ENCODE measurements at places on chromosomes 3 and 15.

DNA sequence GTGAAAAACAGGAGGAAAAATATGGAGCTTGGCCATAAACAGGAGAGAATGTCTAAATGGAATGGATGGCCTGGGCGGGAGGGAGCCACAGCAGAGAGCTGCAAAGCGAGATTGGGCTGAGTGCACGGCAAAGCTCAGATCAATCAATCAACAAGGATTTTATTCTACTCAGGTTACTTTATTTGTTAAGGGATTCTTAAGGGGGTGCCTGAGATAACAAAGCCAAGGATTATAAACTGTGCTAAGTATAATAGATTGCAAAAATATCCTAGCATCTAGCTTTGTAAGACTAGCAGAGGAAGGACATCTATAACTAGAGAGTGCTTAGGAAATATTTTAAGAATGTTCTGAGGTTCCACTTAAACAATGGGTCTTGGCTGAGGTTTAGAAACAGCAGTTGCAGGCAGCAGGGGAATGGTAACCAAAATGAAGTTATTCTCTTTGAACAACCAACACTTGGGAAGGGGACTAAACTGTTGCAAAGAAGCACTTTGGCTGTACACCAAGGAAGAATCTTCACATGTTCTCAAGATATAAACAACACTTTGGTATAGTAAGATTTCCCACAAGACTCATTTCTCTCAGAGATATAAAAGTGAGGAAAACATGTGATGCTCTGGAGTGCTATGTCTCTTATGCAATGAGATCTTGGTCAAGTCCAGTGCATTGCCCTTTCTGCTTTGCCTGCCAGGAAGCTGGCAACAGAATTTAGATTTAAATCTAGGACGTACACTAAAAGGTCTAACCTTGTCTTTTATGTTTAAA, 35.5 kb downstream of the TMEM212 start:
- peak; percentile 24 for DNase-seq

GRCh38 chr3:194688200-194688740, 2.6 kb downstream of the FAM43A start:
- DNase-seq: peak; percentile 18

- DNase-seq: no peak
Observed at GRCh38 chr3:120033596-120033995, 60.7 kb downstream of the GSK3B start.

DNA sequence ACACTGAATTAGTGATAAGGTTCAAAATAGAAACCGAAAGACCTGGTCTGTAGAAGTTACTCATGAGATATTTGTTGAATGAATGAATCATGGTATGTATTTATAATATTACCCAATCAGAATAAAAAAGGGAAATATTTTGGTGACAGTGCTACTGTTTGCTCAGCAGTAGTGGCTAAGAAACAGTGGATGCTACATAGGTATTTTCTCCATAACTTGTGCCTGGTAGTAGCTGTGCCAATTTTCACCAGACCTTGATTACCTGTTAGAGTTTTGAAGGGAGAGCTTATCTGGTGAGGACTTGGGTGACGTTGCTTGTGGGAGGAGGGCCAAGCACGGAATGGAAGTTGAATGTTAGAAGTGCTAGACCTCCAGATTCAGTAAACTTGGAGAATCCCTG, 14.3 kb downstream of the LIMD1 start:
- peak; percentile 57 for DNase-seq

- peak; percentile 60 for DNase-seq
Observed at GRCh38 chr15:32786906-32787305, 69.1 kb downstream of the GREM1 start.

GRCh38 chr15:55197362-55197705, 593 bp upstream of the RSL24D1 start:
- no peak for DNase-seq

GRCh38 chr3:52513281-52513680, 18.1 kb downstream of the STAB1 start:
- no peak for DNase-seq

DNA sequence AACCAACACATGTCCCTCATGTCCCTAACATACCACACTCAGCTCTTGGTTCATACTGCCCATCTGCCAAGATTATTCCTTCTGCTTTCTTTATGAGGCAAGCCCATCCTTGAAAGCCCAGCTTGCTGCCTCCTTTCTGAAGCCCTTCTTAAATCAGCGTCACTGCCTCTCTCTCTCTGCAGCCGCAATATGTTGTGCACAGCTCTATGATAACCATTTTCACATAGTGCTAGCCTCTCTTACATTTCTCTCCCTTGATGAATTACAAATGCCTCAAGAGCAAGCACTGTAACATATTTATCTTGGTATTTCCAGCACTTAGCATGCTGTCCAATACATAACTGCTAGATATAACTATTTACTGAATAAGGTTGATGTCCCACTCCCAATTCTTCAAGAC, 86.5 kb downstream of the TNIK start:
- no peak for DNase-seq

Data from EL (cell line).